Activated B cell treated with CpG ODN at 0.5 μM for 24 hours (primary cell): ENCODE measurements at places on chromosomes 2 and 18.

- peak; percentile 39 for DNase-seq
These were observed 39.9 kb upstream of the DARS1 start for GRCh38 chr2:136025057-136025973.

- DNase-seq: no peak
These were observed 24.9 kb downstream of the MERTK start for GRCh38 chr2:111923276-111923804.

DNA sequence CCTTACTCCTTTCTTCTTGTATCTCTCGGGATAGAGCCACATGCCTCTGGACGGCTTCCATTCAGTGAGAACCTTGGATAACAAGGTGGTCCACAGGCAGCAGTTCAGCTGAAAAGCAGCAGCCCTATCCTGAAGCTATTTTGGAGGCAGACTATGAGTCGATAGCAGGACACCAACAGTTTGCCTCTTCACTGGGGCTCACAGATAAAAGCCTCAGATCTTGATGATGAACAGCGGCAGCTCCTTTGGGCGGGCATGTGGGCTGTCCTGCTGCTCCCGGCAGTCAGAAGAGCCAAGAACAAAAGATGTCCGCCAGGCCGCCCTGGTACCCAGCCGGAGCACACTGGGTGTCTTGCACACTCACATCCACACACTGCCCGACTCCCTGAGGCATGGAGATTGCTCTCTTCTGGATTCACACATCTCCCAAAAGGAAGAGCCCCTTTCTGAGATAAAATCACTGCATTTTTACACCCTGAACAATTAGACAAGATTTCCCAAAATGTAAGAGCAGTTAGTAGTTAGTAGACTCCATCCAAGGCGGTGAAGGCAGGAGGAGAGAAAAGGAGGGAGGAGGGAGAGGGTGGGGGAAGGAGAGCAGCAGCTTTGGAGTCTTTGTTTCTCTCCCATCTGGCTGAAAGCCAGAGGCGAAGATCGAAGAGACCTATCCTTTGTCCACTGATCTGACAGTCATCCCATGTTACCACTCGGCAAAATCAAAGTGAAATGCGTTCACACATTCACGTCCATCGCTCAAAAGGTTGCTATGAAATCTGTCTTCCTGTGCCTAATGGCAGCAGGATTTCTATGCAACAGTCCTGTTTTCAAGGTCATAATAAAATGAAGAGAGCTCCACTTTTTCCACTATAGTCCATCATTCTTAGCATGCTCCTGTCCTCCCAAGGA lies 90.1 kb upstream of the KLF7 start:
- no peak for DNase-seq

GRCh38 chr2:219002395-219003266 lies 9.4 kb upstream of the CRYBA2 start:
- no peak for DNase-seq

GRCh38 chr2:99397266-99397920 lies 60.2 kb downstream of the EIF5B start:
- no peak for DNase-seq

- peak; percentile 15 for DNase-seq
These were observed 26.4 kb downstream of the RTP5 start for GRCh38 chr2:241895712-241896641.
